NCI-H1105 treated with DMSO at 0.1 percent for 48 hours (cell line): ENCODE measurements at places on chromosomes 1 and 21.
A peak's percentile ranks its signal among the peaks of the same experiment; 100 is the strongest.

DNA sequence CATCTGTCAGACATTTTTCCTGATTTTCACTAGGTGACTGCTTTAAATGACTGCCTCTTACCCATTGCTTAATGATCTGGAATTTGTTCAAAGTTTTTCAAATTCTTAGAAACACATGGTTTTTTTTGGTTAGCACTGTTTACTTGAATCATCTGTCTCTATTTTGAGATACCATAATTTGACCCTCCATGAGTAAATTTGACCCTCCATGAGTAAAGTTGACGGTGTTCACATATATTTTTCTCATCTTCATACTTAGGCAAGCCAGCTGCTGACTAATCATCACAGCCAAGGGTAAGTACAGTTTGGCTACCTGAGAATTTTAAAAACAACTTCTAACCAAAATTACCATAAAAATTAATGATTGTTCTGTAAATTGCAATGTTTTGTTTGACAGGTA lies 586.5 kb downstream of the PTBP2 start:
- no peak for DNase-seq

DNA sequence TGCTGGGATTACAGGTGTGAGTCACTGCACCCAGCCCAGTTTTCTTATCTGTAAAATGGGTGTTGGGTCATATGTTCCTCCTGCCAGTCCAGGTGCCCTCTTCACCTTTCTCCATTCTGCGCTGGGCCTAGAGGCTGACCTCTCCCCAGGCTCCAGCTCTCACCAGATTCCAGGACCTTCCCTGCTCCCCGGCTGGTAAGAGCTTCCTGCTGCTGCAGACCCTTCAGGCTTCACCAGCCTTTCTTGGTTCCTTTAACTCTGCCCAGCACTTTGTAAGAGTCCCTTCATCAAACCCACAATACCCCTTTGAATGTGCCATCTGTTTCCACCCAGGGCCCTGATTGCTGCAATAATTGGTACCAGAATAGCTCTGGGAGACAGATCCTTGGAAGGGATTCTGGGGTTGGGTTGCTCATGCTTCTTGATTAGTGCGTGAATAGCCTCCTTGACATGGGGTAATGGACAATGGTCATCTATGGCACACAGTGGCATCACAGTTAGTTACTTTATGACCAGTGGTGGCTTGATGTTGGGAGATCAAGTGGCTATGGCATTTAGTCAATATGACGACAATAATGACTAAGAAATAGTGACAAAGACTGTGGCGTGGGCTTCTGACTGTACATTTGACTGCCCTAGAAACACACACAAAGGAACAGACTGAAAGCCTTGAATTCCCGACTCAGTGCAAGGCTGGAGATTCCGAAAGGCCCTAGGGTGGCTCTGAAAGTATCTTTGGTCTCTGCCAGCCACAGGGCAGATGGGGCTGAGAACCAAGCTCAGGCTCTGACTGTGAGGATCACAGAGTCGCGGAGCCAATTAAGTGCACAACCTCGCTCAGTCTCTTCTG lies 67.3 kb downstream of the SLC9A1 start:
- no peak for DNase-seq

DNA sequence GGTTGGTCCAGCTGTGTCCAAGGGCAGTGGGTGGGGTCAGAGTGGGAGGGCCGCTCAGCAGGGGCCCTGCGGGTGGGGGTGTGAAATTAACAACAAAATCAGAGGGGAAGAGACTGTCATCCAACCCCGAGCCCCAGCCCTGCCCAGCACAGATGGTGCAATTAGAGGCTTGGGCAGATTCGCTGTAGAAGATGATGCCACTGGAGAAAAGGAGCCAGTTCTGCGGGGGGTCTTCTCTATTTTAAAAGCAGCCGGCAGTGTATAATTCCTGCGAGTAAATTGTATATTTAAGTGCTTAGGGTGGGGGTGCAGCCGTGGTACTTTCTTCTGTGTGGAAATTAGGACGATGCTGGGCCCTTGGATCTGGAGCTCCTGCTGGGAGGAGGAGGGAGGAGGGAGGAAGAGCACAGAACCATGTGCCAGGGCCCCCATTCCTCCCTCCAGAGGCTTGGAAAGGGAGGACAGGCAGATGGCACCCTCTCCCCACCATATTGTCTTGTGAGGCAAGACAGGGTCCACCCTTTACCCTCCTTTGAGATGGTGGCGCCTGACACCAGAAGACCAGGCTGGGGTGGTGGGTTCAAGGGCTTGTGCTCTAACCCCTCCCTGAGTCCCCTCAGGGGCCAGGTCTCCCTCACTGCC lies 89.2 kb downstream of the ACTL8 start:
- DNase-seq = no peak

DNA sequence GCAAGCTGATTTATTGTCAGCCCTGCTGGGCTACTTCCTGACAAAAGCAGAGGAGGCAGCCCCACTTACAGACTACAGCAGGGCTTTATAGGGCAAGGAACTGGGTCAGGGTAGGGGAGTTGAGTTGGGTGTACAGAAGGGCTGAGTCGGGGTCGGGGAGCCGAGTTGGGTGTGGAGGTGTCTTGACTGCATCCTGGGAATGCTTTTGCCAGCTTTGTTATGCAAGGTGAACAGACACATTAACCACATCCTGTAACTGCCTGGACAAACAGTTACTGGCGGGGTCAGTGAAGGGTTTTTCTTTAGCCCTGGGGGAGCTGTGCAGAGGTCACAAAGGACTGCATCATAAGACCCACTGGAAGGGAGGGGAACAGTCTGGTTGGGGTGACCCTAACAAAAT lies 39.1 kb upstream of the GBP5 start:
- no peak for DNase-seq

GRCh38 chr1:20983297-20983889 lies 193.3 kb downstream of the EIF4G3 start:
- peak; percentile 33 for DNase-seq

DNA sequence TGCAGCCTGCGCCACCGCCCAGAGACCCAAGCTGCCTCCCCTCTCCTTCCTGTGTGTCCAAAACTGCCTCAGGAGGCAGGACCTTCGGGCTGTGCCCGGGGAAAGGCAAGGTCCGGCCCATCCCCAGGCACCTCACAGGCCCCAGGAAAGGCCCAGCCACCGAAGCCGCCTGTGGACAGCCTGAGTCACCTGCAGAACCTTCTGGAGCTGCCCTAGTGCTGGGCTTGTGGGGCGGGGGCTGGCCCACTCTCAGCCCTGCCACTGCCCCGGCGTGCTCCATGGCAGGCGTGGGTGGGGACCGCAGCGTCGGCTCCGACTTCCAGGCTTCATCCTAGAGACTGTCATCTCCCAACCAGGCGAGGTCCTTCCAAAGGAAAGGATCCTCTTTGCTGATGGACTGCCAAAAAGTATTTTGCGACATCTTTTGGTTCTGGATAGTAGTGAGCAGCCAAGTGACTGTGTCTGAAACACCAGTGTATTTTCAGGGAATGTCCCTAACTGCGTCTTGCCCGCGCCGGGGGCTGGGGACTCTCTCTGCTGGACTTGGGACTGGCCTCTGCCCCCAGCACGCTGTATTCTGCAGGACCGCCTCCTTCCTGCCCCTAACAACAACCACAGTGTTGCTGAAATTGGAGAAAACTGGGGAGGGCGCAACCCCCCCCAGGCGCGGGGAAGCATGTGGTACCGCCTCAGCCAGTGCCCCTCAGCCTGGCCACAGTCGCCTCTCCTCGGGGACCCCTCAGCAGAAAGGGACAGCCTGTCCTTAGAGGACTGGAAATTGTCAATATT lies 19.0 kb upstream of the CCDC27 start:
- DNase-seq = no peak

GRCh38 chr1:69733061-69733460 lies 165.3 kb downstream of the LRRC7 start:
- DNase-seq = peak; percentile 77

GRCh38 chr1:32897082-32898049 lies 3.8 kb downstream of the TMEM54 start:
- no peak for DNase-seq

GRCh38 chr1:24301785-24302175 lies 17.4 kb upstream of the GRHL3 start:
- DNase-seq = no peak

- no peak for DNase-seq
These were observed 69.1 kb upstream of the C1orf105 start for GRCh38 chr1:172351346-172351745.

DNA sequence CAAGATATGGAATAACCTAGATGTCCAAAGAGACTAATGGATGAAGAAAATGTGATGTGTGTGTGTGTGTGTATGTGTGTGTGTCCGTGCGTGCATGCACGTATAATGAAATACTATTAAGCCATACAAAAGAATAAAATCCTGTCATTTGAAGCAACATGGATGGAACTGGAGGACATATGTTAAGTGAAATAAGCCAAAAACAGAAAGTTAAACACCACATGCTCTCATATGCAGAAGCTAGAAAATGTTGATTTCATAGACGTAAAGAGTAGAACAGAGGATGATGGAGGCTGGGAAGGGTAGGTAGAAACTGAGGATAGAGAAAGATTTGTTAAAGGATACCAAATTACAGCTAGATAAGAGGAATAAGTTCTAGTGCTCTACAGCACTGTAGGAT lies 133.7 kb downstream of the APP start:
- DNase-seq = no peak

GRCh38 chr1:223486366-223486765 lies 93.2 kb downstream of the CCDC185 start:
- no peak for DNase-seq

GRCh38 chr1:246008363-246008831 lies 498.7 kb downstream of the SMYD3 start:
- no peak for DNase-seq

GRCh38 chr1:29538586-29538985 lies 302.3 kb downstream of the PTPRU start:
- no peak for DNase-seq

DNA sequence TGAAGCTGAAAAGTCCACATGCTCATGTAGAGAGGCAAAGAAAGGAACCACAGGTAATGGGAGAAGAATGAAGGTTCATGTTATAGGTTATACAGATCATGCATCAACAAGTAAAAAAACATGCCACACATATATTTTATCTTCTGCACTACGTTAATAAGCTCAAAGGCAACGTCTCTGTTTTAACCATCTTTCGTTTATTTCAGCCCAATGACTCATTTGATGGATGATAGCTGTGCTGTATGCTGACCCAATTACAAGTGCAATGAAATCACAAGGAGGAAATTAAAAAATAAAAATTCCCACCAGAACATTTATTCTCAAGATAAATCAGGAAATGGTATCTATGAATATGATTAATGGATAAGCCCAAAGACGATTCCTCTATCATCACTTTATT lies 24.6 kb downstream of the XCL1 start:
- no peak for DNase-seq
